ENCODE measurements at places on chromosomes 12 and 14. TPM values are rescaled to one million over a fixed set of nuclear protein-coding genes. Genes with fewer than 3 reads are reported as not detected.

DNA sequence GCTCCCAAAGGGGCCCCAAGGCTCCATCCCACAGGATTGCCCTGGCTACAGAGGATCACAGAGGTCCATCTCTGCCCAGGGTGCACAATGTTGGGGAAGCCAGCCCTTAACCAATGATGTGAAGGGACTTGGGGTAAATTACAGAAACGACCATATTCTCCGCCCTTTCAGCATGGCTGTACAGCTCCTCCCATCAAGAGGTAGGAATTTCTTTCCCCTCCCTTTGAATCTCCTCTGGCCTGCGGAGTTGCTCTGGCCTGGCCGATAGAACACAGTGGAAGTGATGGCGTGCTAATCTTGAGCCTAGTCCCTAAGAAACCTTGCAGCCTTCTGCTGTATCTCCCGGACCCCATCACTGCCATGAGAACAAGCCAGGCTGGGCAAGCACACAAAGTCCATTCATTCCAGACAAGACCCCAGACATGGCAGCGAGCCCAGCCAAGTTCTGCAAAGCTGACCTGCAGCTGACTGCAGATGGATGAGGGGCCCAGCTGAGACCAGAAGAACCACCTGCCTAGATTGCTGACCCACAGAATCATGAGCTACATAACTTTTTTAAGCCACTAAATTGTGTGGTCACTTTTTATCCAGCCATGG lies 6.9 kb upstream of the IFI27 start:
- DNase-seq = peak; percentile 68

DNA sequence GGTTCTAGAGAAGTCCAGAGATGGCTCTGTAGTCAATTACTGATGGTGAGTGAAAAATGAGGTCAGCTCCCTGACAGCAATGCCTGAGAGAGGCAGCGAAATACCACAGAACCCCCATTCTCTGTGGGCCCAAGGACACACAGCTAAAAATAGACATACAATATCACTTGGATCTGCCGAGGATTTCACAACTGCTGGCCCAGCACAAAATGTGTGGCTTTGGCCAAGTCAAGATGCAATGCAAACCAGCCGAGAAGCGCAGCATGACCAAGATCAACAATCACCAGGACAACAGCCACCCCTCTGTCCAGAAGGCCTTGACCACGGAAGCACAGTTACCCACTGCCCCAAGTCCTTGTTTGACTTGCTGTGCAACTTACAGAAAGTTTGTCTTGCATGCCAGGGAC lies 52.2 kb downstream of the CKAP4 start:
- DNase-seq = peak; percentile 31

- no peak for DNase-seq
Observed at GRCh38 chr12:28568704-28569103, 378.4 kb downstream of the CCDC91 start.

DNA sequence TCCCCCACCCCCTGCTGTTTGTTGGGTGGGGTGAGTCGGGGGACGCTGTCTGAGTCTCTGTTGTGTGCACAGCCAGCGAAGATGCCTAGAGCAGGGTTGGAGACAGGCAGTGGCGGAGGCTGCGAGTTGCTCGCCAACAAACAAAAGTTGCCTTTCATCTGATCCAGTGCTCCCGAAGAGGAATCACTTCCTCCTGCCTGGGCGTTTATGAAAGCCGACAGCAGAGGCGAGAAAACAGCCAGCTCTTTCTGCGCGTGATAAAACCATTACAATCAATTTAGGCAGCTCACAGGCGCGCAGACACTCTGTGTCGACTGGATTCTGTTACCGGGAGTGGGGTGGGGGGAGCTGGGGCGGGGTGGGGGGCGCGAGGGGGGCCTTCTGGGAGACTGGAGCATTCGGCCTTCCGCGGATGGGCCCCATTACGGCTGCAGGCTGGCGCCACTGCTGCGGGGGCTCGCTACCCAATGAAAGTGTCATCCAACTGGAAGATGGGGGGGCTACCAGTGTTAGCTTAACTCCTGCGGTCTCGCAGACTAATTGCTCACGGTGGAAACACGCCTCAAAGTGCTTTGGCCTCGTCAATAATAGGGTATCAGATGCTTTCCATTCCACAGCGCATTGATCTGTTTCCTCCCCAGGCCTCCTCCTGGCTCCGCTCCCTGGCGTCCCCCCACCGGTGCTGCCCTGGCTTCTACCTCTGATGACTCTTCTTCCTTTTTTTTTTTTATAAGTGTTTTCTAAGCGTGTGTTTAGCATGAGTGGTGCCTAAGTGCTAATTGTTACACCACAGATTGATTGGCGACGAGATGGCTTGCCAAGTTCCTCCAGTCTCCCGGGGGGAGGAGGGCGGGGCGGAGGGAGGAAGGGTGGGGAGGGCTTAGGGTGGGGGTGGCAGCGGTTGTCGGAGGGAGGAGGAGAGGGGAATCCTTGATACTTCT lies 678.4 kb downstream of the MED13L start:
- peak; percentile 81 for DNase-seq

DNA sequence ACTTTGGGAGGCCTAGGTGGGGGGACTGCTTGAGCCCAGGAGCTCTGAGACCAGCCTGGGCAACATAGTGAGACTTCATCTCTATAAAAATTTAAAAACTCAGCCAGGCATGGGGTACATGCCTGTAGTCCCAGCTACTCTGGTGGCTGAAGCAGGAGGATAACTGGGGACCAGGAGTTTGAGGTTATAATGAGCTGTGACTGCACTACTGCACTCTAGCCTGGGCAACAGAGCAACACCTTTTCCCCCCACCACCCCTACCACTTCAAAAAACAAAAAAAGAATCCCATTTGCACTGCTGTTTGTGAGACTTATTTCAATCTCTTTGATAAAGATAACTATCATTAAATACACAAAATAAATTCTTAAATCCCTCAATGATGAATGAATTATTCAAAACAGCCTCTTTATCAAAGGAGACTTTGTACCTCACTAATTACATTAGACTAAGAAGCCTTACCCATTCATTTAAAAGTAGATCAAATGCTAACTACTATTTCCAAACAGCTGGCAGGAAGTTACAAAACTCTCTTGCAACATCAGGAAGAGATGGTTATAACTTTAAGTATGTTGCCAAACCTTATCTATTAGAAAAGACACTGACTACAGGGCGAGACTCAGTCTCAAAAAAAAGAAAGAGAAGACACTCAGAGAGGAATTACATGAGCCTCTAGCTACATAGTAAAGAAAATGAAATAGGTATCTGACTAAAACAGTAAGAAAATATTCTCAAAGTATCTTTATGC lies 14.7 kb downstream of the BLTP3B start:
- no peak for DNase-seq

DNA sequence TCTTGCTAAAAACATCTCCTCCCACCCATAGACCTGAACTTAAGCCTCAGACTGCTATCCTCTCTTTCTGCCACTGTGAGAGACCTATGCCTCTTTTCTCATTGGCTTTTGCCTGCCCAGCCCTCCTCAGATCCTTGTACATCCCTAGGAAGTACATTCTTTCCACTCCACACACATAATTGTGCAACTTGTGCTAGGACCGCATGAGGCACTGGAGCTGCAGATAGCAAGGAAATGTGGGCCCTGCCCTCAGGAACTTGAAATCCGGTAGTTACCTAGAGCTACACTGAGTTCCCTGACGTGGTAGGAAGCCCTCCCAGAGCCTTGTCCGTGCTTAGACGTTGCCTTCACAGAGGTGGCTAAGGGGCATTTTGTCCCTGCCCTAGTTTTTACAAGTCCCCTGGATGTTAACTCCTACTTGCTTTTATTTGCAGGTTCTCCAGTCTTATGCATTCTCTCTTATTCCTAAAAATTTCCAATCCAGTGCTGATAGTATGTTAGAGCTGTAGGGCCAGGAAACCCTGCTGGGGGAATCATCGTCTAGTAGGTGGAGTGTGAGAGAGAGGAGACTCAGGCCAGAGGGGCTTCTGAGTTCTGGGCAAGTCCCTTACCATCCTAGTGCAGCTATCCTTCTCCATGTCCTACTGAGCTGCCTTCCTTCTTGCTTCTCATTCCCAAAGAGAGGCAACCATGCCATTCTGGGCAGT lies 41.3 kb downstream of the NTF3 start:
- DNase-seq = no peak

Gene IL31
- total RNA-seq = not detected

Gene PGF
- total RNA-seq = 5.7 TPM

Measured in spinal cord (tissue), 10 donors.